ENCODE measurements at places on chromosomes 3 and 15.
A peak's percentile ranks its signal among the peaks of the same experiment; 100 is the strongest.

GRCh38 chr15:33125894-33126537 lies 68.5 kb downstream of the FMN1 start:
- no peak for DNase-seq

GRCh38 chr3:30342318-30343060 lies 263.9 kb upstream of the TGFBR2 start:
- no peak for DNase-seq

- DNase-seq: no peak
These were observed 1065.1 kb downstream of the AGBL1 start for GRCh38 chr15:87144775-87145174.

DNA sequence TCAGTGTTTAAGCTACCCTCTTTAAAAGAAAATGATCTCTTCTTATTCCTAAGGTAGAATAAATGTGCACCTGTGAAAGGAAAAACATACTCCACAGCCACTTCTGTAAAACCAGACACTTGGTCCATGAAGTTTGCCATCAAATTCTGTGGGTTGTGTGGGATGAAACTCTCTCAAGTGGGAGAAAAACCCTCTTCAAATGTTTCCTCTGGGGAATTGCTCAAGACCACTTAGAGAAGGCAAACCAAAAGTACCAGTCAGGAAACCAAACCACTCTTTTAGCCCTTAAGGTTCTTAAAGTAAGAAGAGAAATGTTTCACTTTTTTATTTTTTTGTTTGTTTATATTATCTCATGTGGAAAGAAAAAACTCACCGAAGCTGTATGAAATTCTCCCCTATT lies 1.2 kb downstream of the COL8A1 start:
- DNase-seq: no peak

DNA sequence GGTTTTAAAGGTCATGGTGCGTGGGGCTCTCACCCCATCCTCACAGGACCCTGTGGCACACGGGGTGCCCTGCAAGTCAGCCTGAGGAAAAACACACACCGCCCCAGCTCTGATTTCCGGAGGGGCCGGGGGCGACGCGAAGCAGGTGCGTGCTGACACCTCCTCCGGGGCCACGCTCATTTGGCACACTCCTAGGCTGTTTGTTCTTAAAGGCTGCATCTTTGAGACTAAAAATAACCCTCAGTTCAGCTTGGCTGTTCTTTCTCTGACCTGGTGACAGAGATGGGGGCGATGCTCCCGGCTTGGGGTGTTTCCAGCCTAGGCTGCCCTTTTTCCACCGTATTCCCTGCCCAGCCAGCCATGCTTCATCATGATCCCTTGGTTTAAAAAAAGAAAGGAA lies 141.5 kb upstream of the TPM1 start:
- no peak for DNase-seq

GRCh38 chr3:162224746-162225145 lies 728.1 kb downstream of the OTOL1 start:
- DNase-seq: no peak

DNA sequence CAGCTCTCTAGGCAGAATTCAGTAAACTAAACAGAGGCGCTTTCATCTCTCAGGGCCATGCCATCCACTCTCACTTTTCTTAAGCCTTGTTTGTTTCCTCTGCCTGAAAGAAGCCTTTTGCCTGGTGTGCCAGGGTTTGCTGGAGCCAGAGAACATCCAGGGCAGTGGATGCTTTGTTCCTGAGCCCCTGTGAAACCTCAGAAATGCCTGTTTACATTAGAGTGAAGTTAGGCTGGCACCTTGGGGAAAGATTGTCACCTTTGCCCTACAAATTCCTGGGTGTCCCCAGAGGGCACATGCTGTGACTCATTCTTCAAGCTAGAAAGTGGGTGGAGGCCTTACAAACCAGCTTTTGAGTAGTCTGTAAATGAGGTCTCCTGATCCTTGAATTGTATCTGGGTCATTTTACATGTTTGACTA lies 10.7 kb upstream of the TRAK1 start:
- peak; percentile 59 for DNase-seq

GRCh38 chr15:100920516-100921135 lies 1.5 kb downstream of the LRRK1 start:
- no peak for DNase-seq
